ENCODE measurements at places on chromosomes 5 and 9. TPM values are rescaled to one million over a fixed set of nuclear protein-coding genes. Genes with fewer than 3 reads are reported as not detected.

- peak; percentile 8 for DNase-seq
These were observed 668 bp downstream of the RANBP3L start for GRCh38 chr5:36300927-36301540.

The PFN3 gene
- not detected for total RNA-seq

DNA sequence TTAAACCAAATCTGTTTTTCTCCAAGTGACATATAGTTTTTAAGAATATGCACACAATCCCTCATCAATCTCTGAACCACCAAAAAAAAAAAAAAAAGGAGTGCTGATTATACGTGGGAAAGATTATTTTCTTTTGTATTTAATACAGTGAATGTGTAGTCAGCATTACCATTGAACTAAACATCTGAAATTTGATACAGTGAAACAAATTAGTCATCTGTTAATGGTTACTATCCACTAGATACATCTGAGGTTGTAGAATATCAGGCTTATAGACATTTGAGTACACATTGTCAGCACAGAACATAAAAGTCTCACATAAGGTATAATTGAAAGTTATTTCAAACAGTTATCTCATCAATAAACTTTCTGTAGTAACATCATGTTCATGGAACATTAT, 87.0 kb downstream of the SLF1 start:
- no peak for DNase-seq

The PSAT1 gene
- total RNA-seq: 17.4 TPM

The NR6A1 gene
- total RNA-seq: 1.0 TPM

The RNF224 gene
- total RNA-seq: not detected

GRCh38 chr9:134564431-134565170, 77.0 kb upstream of the COL5A1 start:
- DNase-seq: peak; percentile 51

GRCh38 chr5:86452251-86452650, 165.5 kb upstream of the COX7C start:
- DNase-seq: no peak

The TMEM267 gene
- total RNA-seq: 12.2 TPM

DNA sequence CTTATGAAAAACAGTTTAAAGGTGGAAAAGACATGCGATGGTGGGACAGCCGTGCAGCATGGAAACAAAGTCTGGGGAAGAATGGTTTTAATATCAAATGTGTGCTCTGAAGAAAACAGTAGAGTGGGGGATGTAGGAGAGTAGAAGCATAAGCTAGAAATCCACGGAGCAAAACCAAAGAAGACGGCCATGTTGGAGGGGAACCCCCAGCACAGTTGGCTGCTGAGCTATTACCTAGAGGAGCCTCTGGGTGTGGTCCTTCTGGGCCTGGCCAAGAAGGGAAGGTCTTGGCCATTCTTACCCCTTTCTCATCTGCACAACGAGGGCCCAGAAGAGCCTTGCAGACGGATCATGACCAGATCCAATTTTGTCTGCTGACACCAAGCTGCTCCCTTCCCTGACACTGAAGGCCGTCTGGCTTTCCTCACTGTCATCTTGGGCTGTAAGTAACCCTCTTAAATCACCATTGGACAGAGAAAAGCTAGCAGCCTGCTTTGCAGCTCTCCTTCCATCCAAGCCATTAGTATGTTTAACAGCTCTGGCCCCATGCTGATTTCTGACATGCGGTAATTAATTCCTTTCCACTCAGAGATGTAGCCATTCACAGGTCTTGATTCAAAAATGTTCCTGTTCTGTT, 189.5 kb downstream of the SEC61B start:
- peak; percentile 70 for DNase-seq

GRCh38 chr9:133957328-133957727, 34.8 kb downstream of the VAV2 start:
- DNase-seq: no peak

The SLIT3 gene
- total RNA-seq: 21.4 TPM

DNA sequence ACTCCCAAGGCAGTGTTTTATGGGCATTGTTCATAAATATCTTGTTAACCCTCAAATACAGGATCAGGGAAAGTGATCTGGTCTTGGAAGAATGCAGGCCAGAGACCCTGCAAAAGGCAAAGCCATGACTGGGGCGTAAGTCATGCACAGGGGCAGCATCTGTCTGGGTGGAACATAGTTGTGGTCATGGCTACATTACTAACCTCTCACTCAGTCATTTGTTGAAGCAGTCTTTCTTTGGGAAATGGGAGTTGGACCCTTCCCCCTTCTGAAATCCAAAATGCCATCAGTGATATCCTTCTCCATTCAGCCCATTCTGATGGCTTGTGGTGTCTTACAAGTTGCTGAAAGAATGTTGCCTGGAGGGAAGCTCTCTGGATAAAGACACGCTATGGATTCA, 68.1 kb downstream of the GDNF start:
- no peak for DNase-seq

- no peak for DNase-seq
These were observed 126.6 kb downstream of the BARX1 start for GRCh38 chr9:93828331-93829097.

DNA sequence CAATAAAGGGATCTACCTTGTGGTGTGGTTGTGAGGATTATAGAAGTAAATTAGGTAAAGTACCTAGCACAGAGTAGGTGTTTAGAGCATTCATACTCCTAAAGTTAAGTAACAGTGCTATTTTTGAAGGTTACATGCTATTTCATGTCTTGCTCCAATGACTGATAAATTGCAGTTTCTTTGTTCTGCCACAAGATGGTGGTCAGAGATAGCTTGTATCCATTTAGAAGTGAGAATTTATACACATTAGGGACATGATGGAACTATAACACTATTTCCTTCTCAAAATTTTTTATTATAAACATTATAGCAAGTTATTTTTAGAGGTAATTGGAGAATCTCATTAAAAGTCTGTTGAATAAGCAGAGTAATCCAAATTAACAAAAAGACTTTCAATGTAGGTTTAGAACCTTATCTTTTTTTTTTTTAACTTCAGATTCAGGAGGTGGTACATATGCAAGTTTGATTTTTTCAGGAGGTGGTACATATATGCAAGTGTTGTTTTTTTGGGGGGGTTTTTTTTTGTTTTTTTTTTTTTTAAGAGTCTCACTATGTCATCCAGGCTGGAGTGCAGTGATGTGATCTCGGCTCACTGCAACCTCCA, 17.1 kb downstream of the MTREX start:
- DNase-seq: peak; percentile 52

The ACOT12 gene
- total RNA-seq: not detected

GRCh38 chr5:111453295-111453694, 59.0 kb downstream of the STARD4 start:
- DNase-seq: no peak

GRCh38 chr9:23537192-23538066, 288.6 kb downstream of the ELAVL2 start:
- peak; percentile 48 for DNase-seq

DNA sequence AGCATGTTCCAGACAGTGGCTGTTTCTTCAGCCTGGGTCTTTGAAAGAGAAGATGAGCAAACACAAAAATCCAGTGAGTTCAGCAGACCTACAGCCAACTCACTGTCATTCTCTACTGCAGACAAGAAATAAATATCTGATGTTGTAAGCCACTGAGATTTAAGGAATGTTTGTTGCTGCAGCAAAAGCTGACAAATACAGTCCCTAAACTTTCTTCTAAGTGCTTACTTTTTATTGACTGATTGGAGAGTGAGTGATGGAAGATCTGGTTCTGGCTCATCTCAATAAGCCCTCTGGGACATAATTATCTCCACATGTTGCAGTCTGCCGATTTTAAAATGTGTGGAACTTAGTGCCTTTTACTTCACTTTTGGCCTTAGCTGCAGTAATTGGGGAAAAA, 69.9 kb upstream of the LMNB1 start:
- no peak for DNase-seq

The ANKRD18B gene
- total RNA-seq: 6.6 TPM

- DNase-seq: no peak
These were observed 152.2 kb downstream of the TMEM167A start for GRCh38 chr5:82925061-82925411.

The NUTM2G gene
- not detected for total RNA-seq

DNA sequence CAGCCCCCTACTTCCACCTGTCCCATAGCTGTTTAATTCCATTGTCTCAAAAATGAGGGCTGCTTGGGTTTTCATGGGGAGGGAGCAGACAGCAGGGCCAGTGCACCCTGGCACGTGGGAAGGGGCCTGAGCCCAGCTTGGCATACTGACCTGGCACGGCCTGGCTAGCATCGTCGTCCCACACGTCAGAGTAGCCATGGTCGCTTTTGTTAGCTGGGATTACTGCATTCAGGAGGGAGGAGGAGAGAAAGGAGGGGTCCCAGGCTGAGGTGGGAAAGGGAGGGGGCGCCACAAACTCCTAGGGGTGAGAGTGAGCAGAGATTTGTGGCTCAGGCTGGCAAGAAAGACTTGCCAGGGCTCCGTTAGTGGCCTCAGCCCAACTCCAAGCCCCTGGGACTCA, 21.1 kb upstream of the CYSTM1 start:
- no peak for DNase-seq

DNA sequence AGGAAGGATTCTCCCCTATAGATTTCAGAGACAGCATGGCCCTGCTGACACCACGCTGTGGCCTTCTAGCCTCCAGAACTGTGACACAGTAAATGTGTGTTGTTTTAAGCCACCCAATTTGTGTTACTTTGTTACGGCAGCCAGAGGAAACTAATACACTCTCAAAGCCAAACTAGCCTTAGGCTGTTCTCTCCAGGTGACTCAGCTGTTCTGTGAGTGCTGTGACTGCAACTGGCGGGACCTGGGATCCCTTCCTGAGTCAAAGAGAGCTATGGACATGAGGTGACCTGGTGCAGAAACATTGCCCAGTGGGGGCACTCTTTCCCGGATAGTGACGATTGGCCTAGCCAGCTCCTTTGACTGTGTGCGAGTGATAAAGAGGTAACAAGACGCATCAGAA, 14.0 kb upstream of the MLANA start:
- no peak for DNase-seq

DNA sequence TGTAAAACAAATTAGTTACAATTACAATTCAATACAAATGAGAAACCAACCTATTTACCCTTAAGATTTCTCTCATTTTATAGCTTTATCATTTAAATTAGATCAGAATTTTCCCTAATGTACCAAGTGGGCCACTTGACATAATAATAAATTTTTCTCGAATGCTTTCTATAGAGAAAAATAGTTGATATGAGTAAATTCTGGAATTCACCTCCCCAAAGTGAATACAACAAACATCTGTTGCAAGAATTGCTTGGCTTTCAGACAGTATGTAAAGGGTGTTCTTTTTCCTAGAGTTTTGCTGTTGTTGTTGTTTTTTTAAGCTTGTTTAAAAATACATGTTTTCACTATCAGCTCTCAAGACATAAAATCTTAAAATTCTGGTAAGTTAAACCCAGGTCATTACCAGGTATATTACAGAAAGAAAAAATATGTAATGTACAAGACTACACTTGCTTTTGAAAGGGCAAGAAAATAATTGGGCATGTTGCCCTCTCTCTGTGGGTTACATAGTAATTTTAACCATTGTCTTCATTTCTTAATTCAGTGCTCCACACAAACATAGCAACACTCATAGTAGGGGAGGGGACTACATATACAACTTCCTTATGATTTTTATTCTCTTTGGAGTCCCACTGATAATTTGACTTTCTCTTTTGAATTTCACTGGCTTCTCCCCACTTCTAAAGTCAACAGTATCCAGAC, 200.6 kb downstream of the ARL15 start:
- DNase-seq: no peak

DNA sequence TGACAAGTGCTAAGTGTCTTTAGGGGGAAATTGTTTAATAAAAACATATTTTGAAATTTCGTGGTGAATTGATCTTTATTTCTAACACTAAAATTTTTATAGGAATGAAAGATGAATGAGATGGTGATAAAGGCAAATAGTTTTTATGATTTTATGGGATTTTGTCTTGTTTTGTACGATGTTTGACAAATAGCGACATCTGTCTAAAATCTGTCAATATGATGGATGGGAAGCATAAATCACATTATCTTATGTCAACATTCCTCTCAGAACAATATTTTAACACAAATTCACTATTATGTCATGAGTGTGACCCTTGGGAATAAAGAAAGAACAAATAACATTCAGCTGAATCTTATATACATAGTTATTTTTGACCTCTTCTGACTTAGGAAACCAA, 852.0 kb upstream of the CDH6 start:
- no peak for DNase-seq

The ZDHHC21 gene
- 32.1 TPM for total RNA-seq

DNA sequence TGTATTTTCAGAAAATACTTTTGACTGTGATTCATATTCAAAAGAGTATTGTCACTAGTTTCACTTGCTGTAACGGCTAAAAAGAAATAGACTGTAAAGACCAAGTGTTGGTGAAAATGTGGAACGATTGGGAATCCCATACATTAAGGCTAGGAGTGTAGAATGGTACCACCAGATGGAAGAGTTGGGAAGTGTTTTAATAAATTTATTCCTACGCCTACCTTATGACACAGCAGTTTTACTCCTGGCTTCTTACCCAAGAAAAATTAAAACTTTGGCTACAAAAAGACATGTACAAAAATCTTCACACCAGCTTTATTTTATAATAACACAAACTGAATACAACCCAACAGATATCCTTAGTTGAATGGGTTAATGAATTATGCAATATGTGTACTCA, 256.2 kb downstream of the TAF11L14 start:
- no peak for DNase-seq

DNA sequence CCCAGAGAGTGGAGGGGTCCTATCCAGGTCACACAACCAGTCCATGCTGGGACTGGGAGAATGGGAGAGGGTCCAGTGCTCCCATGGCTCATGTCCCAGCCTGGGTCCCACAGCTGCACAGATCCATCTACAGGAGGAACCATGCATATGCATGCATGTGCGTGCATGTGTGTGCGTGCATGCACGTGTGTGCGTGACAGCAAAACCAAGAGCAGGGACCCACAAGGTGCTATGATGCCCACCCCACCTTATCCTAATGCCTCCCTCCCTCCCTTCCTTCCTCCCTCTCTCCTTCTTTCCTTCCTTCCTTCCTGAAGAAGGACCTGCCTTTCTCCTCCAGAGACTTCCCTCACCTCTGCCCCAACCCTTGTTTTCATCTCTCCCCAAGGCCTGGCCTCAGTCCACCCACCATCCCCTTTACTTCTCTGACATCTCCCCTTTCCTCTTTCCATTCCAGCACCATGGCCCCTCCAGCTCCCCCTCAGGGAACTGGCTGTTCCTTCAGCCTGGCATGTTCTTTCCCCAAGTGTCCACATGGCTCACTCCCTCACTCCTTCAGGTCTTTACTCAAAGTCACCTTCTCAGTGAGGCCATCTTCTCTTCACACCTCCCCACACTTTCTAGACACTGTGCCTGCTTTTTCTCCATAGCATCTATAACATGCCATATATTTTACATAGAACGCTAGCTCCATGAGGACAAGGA, 21.8 kb downstream of the AQP7 start:
- no peak for DNase-seq

- DNase-seq: no peak
These were observed 40.9 kb upstream of the IDNK start for GRCh38 chr9:83582029-83582428.

Measured in tongue (tissue), 3 donors.